ENCODE measurements at places on chromosomes 3 and 15. TPM values are rescaled to one million over a fixed set of nuclear protein-coding genes. Genes with fewer than 3 reads are reported as not detected.

GRCh38 chr3:172561897-172562640 is 38.8 kb upstream of the TNFSF10 start:
- no peaks in the 10 kb centered on the region for H3K27me3 ChIP-seq
- DNase-seq: no peak
- H3K4me1 ChIP-seq: no peaks in the 10 kb centered on the region
- H3K4me3 ChIP-seq: no peak overlapping the region
- H3K36me3 ChIP-seq: no peaks in the 10 kb centered on the region
- H3K27ac ChIP-seq: no peak overlapping the region

DNA sequence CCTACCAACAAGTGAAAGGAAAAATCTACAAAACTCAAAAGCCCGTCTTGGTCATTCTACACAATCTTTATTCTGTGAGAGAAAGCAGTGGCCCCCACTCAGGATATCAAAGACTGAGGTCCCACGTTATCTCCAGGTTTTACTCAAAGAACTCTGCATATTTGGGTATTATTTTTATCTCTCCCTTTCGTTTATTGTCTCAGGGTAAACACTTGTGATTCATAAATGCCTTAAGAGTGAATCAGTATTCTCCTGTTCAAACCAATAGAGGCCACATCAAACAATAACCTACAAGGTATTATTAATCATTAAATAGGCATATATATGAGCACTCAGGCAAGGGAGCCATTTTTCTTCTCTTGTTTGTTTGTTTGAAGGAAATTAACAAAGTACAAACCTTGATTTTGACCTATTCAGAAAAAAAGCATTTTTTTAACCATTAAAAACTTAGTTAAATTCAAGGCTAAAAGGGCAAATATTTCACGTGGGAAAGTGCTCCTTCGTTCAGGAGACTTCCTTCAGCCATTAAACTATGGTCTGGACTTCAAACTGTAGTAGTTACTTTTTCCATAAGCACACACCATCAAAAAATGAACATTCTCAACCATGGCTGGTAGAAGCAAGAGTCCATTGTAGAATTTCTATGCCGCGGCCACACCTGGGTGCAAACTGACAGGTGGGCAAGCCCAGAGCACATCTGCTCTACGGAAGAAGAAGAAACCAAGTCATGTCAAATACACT is 13.9 kb upstream of the HES1 start:
- no peak overlapping the region for H3K27ac ChIP-seq
- no peaks in the 10 kb centered on the region for H3K4me1 ChIP-seq
- H3K36me3 ChIP-seq: no peaks in the 10 kb centered on the region
- DNase-seq: no peak

- no peaks in the 10 kb centered on the region for H3K36me3 ChIP-seq
- H3K27me3 ChIP-seq: no peaks in the 10 kb centered on the region
Measured at GRCh38 chr3:123431007-123431657, 17.8 kb downstream of the ADCY5 start.

DNA sequence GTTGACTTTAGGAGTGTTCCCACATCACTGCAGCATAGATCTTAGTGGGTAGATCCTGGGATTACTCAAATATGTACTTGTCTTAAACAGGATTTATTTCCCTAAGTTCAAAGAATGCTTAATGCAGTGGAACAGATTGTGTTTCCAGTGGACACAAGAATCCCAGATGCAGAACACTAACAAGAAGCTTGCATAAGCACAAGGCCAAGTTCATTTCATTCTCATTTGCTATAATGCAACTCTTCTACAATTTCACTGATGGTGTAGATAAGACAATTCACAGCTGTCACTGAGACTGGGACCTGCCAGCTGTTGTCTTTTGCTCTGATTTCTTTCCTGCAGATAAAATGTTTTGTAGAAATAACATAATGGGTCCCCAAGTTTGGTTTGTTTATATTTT is 225.6 kb downstream of the NFKBIZ start:
- no peaks in the 10 kb centered on the region for H3K36me3 ChIP-seq
- DNase-seq: no peak
- no peak overlapping the region for H3K4me3 ChIP-seq
- H3K27ac ChIP-seq: no peak overlapping the region

DNA sequence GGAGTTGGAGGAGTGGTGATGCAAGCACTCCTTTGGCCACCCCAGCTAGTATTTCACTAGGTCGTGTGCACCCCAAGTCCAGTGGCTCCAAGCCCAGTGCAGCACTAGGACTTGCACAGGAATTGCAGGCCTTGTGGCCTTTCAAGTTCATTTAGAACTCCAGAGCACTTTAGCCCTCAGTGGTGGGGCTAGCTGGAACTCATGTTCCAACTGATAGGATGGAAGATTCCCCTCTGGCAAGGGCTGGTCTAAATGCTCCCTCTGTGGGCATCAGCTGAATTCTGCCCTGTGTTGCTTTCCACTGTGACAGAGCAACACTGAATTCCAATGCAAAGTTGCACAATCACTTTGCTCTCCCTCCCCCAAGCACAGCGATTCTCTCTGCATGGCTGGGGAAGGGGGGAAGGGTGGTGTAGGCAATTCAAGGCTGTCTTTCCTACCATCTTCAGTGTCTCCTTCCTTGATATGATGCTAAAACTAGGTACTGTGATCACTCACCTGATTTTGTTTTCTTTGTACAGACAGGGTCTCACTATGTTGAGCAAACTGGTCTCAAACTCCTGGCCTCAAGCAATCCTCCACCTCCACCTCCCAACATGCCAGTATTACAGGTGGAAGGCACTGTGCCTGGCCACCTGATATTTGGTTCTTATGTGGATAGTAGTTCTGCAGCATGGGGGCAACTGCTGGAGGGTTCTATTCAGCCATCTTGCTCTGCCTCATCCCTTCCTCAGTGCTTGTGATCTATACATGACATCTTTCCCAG is 10.3 kb downstream of the USF3 start:
- H3K4me3 ChIP-seq: no peak overlapping the region
- no peak overlapping the region for H3K27ac ChIP-seq
- no peaks in the 10 kb centered on the region for H3K4me1 ChIP-seq
- no peaks in the 10 kb centered on the region for H3K36me3 ChIP-seq

DNA sequence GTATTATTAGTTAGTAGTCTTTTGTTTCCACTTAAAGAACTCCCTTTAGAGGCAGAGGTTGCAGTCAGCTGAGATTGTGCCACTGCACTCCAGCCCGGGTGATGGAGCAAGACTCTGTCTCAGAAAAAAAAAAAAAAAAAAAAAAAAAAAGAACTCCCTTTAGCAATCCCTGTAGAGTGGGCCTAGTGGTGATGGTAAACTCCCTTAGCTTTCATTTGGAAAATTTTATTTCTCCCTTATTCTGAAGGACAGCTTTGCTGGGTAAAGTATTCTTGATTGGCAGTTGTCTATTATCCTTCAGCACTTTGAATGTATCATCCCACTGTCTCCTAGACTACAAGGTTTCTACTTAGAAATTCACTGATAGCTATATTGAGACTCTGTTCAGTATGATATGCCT is 46.0 kb downstream of the RPL39L start:
- H3K4me3 ChIP-seq: no peak overlapping the region
- H3K27ac ChIP-seq: no peak overlapping the region
- no peak for DNase-seq
- H3K36me3 ChIP-seq: no peaks in the 10 kb centered on the region
- H3K27me3 ChIP-seq: no peaks in the 10 kb centered on the region

- no peaks in the 10 kb centered on the region for H3K36me3 ChIP-seq
- H3K4me3 ChIP-seq: no peak overlapping the region
- H3K4me1 ChIP-seq: no peaks in the 10 kb centered on the region
- no peak for DNase-seq
- H3K27ac ChIP-seq: no peak overlapping the region
Measured at GRCh38 chr3:17044855-17045254, 160.1 kb downstream of the PLCL2 start.

CNTN6 gene
- 0.14 TPM for total RNA-seq

CALML4 gene
- total RNA-seq: 9.7 TPM

GPR62 gene
- total RNA-seq: 0.40 TPM
